ENCODE measurements at places on chromosomes 16 and 17.

GRCh38 chr16:51888016-51888415 lies 658.9 kb downstream of the TOX3 start:
- no peak for DNase-seq

DNA sequence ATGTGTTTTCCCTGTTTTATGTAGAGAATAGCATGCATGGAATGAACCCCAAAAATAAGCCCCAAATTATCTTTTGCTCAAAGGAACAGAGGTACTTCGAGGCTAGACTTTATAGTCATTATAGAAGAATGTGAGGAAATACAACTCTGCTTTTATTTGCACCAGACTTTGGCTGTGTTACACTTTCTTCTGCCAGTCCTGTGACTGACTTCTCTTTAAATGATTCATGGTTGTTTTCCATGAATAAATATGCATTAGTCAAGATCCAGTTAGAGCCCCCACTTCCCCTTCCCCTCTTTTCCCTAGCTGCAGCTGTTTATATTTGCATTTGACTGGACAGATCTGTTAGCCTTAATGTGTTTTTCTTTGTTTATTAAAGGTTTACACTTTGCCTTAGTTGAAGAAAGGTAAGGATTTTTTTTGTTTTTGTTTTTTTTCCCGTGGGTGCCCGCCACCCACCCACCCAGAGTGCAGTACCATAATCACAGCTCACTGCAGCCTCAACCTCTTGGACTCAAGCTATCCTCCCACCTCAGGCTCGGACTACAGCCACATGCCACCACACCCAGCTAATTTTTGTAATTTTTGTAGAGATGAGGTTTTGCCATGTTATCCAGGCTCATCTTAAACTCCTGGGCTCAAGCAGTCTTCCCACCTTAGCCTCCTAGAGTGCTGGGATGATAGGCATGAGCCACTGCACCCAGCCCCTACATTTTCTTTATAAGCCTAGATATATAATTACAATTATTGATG lies 152.6 kb downstream of the CYB561 start:
- DNase-seq, result no peak

DNA sequence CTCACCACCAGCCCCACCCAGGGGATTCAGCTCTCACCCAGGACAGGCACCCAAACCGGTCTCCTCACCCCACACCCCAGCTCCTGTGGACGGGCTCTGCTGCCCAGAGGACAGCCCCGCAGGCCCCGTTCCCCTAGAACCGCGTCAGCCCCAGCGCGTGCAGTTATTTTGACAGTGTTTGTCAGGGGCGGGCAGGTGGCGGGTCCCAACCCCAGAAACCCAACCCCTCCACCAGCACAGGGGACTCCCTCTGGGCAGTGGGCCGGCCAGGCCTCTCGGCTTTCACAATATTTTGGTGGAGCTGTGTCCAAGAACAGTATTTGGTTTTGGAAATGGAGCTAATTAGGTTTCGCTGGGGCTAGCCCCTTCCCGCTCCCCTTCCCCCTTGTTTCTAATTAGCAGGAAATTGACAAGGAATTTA lies 44.8 kb downstream of the BAHCC1 start:
- DNase-seq, result no peak

DNA sequence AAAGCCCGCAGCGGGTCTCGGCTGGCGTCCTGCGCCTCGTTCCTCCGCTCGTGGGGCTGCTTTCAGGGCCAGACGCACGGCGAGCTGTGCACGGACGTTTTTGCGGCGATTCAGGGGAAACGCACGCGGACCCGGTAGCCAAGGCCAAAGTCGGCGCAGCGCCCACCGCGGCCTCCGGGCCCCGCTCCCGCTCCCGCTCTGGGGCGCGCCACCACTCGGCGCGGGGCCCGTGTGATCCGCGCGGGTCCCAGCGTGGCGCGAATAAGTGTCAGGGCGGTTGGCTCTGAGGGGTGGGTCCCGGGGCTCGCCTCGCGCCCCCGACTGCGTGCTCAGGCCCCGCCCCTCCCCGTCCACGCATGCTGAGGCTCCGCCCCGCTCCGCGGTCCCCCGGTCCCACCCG lies 694 bp upstream of the TBCD start:
- peak; percentile 5 for DNase-seq

DNA sequence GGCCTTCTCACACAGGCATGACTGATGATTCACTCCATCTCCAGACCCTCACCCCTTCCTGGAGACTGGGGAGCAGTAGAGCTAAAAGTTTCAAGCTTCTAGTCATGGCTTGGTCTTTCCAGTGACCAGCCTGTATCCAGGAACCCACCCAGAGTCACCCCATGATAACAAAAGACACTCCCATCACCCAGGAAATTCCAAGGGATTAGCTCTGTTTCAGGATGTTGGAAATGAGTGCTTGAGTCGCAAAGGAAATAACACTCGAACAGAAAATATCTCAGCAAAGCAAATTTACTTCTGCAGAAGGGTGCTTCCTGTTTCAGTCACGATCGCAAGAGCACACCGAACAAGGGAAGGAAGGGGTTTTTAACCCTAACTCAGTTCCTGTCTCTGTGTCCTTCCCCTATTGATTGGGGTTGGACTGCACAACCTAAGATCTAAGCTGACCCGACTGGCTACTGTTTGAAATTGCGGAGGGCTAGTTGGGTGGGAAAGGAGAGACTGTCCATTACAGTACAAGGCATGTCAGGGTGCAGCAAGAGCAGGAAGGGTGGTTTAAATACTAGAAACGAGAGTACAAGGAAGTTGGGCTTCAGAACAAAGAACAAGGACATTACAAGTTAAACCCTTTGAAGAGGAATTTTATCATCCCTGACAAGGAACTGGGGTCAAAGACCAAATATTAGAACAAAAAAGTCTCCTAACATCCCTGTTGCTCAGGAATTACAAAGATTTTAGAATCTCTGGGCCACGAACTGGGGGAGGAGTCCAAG lies 224.4 kb upstream of the CACNG5 start:
- no peak for DNase-seq

Data from activated CD4-positive, alpha-beta T cell treated with anti-CD3 and anti-CD28 coated beads, Interleukin-2, amount 50 U/mL, for 1 hour (primary cell).